ENCODE measurements at places on chromosomes 2 and 18. TPM values are rescaled to one million over a fixed set of nuclear protein-coding genes. Genes with fewer than 3 reads are reported as not detected.

LRRTM1 gene
- polyA plus RNA-seq: 2.7 TPM

DES gene
- 60.9 TPM for polyA plus RNA-seq

MDH1B gene
- polyA plus RNA-seq: 0.35 TPM

PDCD1 gene
- polyA plus RNA-seq: 0.84 TPM

DNA sequence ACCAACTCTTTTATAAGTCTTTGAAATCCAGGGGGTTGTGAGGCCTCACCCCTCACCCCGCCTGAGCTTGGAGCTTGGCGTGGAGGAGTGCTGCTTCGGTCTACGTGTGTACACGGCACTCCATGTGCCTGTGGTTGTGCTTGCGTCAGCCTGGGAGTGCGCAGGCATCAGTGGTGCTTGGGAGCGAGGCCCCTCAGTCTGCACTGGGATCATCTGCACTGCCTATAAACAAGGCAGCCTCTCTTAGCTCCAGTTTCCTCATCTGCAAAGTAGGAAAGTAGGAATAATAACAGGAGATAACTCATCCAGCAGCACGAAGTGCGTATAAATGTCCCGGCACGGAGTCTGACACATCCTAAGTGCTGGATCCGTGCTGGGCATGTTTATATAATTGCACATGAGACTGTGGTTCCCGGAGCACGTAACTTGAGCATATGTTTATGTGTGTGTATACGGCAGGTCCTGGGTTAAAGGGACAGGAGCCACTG lies 1.2 kb downstream of the GYPC start:
- DNase-seq: peak; percentile 57

- DNase-seq: no peak
These were observed 1081.4 kb upstream of the NRXN1 start for GRCh38 chr2:52113338-52113737.

GRCh38 chr2:165630236-165630635 lies 160.7 kb downstream of the CSRNP3 start:
- DNase-seq: no peak

DNA sequence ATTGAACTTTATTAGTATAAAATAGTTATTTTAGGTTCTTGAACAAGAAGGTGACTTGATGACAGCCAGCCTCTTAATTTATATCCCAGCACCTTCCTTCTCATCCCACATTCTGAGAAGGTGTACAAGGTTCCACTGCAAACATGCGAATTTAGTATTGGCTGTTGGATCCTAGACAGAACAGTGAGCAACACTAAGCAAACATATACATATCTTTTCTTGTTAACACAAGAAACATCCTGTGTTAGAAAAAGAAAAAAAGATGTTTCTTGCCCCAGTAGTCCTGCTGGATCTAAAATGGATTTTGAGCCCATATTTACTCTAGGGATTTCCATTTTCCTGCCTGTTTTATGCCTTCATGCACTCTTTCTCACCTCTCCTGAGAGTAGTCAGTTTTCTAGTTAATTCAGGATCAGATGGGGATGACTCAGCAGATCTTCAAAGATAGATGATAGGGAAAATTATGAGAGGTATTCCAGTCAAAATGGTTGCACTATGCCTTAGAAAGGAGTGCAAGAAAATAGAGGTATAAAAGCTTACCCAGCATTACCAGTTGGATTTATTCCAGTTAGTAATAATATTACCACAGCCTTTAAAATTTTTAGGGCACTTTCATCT lies 336.5 kb downstream of the MEIS1 start:
- no peak for DNase-seq

- no peak for DNase-seq
These were observed 381.9 kb downstream of the PLCL1 start for GRCh38 chr2:198186257-198186656.

GRCh38 chr2:38260469-38260868 lies 116.6 kb downstream of the ATL2 start:
- no peak for DNase-seq

- no peak for DNase-seq
These were observed 1092.3 kb upstream of the NXPH2 start for GRCh38 chr2:139872503-139872902.

GRCh38 chr2:120470041-120470965 lies 124.4 kb downstream of the INHBB start:
- peak; percentile 89 for DNase-seq

DNA sequence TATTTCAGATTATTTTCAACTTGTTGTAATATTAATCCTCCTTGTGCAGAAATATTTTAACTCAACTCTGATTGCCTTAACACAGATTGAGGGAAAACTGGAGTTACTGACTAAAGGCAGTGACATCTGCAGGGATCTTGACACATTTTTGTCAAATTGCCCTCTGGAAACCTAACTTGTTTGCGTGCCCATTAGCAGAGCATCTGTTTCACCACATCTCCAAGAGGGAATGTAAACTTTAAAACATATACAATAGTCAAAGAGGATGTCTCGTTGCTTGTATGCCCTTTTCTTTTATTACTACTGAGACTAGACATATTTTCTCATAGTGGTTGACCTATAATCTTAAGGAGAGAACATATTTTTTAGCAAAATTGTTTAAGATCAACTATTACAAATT lies 14.2 kb downstream of the INPP1 start:
- no peak for DNase-seq

GRCh38 chr2:84697895-84698294 lies 181.6 kb downstream of the DNAH6 start:
- no peak for DNase-seq

DNA sequence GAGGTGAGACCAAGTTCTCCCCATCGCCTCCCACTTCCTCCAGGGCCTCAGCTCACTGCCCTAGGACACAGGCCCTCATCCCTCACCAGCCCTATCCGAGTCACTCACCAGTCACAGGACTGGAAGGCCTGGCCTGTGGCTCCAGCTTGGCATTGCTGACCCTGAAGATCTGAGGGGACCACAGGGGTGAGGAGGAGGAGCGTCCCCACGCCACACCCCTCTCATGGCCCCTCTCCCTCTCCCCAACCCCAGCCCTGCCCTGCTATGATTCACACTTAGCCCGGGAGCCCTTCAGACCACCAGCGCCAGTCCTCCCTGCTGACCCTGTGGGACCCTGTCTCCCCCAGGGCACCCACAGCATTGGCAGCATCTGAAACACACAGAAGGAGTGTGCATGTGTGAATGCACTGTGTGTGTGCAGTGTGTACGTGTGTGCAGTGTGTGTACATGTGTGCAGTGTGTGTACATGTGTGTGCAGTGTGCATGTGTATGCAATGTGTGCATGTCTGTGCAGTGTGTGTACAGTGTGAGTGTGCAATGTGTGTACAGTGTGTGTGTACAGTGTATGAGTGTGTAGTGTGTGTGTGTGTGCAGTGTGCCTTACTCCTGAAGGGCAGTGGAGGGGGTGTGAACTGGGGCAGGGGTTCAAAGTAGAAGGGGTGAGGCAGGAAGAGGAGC lies 29.4 kb upstream of the ANKRD62 start:
- DNase-seq: no peak

GRCh38 chr18:622289-622688 lies 25.5 kb downstream of the CLUL1 start:
- DNase-seq: no peak

- no peak for DNase-seq
These were observed 43.3 kb downstream of the PLEKHB2 start for GRCh38 chr2:131148426-131148825.
